Activated CD8-positive, alpha-beta memory T cell treated with anti-CD3 and anti-CD28 coated beads for 24 hours (primary cell): ENCODE measurements at places on chromosomes 2 and 18.

GRCh38 chr2:99890568-99891427, 251.6 kb downstream of the AFF3 start:
- no peak for DNase-seq

DNA sequence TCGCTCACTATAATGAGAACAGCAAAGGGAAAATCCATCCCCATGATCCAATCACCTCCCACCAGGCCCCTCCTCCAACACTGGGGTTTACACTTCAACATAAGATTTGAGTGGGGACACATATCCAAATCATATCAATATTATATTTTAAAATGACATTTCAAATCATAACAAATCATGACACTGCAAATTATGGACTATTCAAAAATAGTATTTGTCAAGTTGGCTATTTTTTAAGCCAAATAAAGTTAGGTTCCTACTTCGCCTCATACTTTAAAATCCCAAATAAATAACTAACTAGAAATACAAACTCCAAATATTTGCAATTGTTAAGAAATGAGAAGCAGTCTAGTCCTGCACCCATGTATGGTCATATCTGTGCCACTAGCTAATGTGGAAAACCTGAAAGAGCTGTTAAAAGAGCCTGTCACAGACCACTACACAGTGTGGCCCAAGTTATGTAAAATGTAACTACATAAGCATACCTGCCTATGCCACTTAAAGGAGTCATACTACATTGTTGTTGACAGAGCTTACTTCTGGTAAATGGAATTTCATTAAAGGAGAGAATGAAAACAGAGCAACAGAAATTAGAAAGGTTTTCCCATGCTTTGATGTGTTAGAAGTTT, 334.7 kb upstream of the GULP1 start:
- DNase-seq = no peak

GRCh38 chr2:73984922-73985307, 205 bp downstream of the TET3 start:
- peak; percentile 89 for DNase-seq

- DNase-seq = no peak
Measured at GRCh38 chr2:49177194-49177593, 22.9 kb upstream of the FSHR start.

DNA sequence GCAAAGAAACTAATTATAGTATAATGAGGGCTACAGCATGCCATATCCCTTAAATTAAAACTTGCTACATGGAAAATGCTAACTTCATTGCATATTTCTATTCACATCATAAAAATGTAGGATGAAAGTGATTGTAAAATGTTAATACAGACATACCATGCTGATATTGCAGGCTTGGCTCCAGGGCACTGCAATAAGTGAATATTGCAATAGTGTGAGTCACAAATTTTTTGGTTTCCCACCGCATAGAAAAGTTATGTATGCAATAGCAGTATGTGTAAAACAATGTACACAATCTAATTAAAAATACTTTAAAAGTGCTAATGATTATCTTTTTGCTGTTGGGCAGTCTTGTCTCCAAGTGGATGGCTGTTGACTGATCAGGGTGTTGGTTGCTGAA, 162.1 kb downstream of the CD8B2 start:
- no peak for DNase-seq

DNA sequence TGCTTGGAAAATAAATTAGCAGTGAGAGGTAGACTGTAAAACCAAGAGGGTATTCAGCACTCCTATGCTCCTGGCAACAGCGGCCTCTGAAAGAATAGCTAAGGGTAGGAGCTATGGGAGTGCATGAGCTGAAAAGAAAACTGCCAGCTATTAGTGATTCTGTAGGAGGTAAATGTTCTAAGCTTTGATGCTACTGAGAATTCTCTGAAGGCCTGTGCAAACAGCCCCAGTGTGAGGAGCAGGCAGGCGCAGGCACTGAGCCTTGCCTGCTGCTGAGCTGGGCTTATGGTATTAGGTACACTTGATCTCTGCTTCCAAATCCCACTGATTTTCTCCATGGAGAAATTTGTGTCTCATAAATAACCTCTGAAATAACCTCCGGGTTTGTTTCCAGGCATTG, 86.7 kb downstream of the NYAP2 start:
- no peak for DNase-seq

DNA sequence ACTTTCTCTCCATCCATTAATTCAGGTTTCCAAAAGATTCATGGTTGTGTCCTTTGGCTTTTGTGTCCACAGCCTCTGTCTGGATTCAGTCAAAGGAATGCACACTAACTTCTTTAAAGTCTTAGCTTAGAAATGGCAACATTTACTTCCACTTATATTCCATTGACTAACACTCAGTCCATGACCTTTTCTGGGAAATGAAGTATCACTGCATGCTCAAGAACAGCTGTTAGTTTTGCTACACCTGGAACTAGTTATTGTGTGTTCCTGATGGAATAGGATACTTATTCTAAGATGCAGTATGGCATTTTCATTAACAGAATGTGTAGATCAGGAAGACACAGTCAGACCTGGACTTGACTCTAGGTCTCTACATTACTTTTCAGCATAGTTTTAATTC, 88.8 kb downstream of the KYNU start:
- no peak for DNase-seq

DNA sequence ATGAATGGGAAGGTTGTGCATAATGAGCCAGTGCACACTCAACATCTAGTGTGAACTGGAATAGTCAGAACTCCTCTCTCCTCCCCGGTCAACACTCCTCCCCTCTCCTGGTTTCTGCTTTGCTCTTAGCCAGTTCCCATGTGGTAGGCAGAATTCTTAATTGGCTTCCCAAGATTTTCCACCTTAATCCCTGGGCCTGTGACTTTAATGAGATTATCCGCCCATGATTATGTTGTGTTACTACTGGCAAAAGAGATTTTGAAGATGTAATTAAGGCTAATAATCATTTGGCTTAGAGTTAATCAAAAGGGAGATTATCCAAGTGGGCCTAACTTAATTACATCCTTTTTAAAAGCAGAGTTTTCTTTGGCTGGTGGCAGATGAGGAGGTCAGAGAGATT, 34.2 kb upstream of the REV1 start:
- DNase-seq = no peak

DNA sequence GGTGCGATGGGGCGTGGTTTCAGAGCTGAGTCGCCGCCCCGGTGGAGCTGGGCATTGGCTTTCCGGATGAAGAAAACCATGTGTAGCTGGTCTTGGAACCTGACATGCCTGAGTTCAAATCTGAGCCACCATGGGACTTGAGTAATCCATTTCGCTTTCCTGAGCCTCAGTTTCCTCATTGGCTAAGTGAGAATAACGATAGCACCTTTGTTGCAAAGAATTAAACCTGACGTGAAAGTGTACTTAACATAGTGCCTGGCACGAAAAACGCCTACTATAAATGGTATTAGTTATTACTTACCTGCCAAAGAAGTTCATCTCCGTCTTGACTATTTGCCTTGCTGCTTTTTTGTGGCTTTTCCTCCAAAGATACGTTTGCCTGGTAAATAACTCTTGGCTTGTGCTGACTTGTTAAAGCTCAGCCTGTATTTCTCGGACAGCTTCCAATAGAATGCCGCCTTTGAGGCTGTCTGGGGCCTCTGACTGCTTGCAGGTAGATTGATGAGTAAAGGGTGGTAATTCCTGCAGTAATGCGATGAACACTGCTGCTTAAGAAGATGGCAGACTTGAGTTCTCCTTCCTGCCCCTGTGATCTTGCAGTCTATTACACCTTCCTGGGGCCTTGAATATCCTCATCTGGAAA, 1.3 kb downstream of the CDCA7 start:
- no peak for DNase-seq

- DNase-seq = no peak
Measured at GRCh38 chr2:180846756-180847472, 133.5 kb upstream of the UBE2E3 start.

DNA sequence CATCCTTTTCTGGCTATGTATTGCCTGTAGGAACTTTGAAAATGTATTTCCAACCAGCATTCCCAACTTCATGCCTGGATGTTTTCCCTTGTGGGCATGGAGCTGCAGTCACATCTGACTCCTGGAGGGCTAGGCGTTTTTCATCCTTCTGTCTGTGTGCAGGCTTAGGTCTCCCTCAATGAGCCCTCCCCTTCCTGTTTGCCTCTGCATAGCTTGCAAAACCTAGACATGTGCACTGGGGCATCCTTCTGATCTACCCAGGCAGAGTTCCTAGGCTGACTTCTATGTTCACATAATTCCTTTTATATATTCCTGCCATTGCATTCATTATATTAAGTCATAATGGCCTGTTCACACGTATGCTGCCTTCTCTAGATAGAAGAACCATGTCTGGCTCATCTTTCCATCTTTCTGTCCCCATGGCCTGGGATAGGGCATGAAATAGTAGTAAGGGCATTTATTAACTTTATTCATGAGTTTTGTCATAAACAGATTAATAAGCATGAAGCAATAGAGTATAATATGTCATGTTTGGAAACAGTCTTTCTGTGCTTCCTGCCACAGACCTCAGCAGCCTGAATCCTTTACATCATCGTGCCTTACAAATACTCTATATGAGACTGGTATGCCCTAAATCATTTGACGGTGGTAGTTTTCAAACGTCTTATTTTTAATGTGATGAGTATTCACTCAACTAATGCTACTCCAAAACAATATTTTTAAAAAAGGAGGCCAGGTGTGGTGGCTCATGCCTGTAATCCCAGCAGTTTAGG, 195.6 kb downstream of the TGIF1 start:
- DNase-seq = no peak

DNA sequence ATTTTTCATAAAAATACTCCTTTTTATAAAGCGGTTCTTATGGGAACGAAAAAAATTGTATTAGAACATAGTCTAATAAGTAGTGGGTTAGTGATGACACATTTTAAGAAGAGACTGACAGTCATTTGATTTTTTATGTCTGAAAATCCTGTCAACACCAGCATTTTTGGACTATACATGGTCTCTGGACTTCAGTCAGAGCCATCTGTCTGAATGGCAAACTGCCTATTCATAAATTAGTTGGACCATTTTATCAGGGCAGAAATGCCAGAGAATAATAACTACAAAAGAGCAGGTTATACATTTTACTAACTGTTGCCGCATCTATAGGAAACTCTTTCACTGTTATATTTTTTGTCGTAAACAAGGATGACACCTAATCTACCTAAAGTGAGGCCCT, 437.6 kb downstream of the ZNF804A start:
- DNase-seq = no peak

- DNase-seq = no peak
Measured at GRCh38 chr2:101113441-101114267, 37.5 kb downstream of the TBC1D8 start.

- no peak for DNase-seq
Measured at GRCh38 chr2:26706616-26707473, 14.3 kb downstream of the KCNK3 start.

DNA sequence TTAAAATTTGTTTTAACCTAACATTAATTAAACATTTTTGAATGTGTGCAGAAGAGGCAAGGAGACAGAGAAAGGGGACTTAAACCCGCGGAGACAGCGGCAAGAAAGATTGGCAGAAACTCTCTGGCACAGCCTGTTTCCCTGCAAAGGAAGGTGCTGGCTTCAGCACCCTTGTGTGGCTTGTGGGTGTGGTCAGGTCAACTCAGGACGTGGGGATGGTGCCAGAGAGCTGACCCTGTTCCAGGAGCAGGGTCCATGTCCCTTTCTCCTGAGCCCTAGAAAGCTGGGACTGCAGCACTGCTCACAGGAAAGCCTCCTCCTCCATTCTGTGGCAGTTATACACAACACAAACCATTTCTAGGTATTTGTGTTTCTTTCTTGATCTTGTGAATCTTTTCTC, 176.2 kb upstream of the ST6GAL2 start:
- DNase-seq = no peak

GRCh38 chr2:18362696-18363095, 197.8 kb downstream of the RDH14 start:
- no peak for DNase-seq

DNA sequence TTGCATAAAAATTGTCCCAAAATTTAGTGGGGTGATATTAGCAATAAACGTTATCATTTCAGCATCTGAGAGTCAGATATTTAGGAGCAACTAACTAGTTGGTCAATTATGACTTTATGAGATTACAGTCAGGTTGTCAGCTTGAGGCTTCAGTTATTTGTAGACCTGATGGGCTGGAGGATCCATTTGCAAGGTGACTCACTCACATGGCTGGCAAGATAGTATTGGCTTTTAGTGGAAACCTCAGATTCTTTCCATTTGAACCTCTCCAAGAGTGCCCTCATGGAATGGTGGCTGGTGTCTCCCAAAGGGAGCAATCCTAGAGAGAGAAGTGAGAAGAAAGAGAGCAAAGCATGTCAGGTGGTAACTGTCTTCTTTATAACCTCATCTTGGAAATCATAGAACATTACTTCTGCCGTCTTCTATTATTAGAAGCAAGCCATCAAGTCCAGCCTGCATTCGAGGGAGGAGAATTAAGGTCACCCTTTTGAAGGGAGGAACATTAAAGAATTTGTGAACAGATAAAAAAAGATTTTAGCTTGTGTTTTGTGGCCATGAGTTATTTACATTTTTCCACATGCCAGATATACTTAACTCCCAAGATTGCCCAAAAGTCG, 92.5 kb downstream of the HAUS1 start:
- DNase-seq = no peak

GRCh38 chr18:46411867-46412690, 244.9 kb downstream of the LOXHD1 start:
- no peak for DNase-seq

GRCh38 chr2:42047488-42048298, at the start of gene PKDCC:
Gene PKDCC, plus strand, starts transcription at chr2:42048021. Its CDS starts 179 bp downstream, at chr2:42048200.
- no peak for DNase-seq

- no peak for DNase-seq
Measured at GRCh38 chr2:34734042-34734441, 1134.9 kb upstream of the FAM98A start.

GRCh38 chr2:235545339-235546150, 51.7 kb downstream of the AGAP1 start:
- DNase-seq = no peak

GRCh38 chr2:233353769-233354499, at the start of gene DGKD:
Gene DGKD, plus strand, starts transcription at chr2:233354494. Its CDS starts 25 bp downstream, at chr2:233354519.
- peak; percentile 91 for DNase-seq

DNA sequence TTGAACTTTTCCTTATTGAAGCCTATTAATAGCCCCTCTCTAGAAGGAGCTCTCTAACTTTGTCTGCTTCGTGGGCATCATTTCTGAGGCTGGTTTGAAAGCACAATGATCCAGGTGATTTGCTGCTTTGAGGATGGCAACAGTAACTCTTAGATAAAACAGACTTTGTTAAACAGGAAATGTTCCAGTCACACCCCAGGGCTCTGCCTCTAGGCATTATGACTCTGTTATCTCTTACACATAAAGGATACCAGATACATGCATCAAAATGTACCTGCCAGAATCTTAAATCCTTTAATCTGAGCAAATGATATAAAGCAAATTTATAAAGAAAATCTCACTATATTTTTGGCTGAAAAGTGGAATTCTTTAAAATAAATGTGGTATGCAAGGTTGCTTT, 52.3 kb downstream of the GAD1 start:
- DNase-seq = no peak

- DNase-seq = no peak
Measured at GRCh38 chr2:79980816-79981215, 323.7 kb downstream of the LRRTM1 start.

GRCh38 chr2:74414881-74415761, 6.3 kb downstream of the C2orf81 start:
- peak; percentile 75 for DNase-seq

- DNase-seq = no peak
Measured at GRCh38 chr2:164847981-164848741, 6.5 kb upstream of the COBLL1 start.
